ENCODE measurements at places on chromosomes 3 and 15. TPM values are rescaled to one million over a fixed set of nuclear protein-coding genes. Genes with fewer than 3 reads are reported as not detected.

GRCh38 chr3:9703240-9703639 is 393 bp upstream of the CPNE9 start:
- DNase-seq = no peak

GRCh38 chr3:14863333-14864100 is 44.8 kb downstream of the FGD5 start:
- no peak for DNase-seq

DNA sequence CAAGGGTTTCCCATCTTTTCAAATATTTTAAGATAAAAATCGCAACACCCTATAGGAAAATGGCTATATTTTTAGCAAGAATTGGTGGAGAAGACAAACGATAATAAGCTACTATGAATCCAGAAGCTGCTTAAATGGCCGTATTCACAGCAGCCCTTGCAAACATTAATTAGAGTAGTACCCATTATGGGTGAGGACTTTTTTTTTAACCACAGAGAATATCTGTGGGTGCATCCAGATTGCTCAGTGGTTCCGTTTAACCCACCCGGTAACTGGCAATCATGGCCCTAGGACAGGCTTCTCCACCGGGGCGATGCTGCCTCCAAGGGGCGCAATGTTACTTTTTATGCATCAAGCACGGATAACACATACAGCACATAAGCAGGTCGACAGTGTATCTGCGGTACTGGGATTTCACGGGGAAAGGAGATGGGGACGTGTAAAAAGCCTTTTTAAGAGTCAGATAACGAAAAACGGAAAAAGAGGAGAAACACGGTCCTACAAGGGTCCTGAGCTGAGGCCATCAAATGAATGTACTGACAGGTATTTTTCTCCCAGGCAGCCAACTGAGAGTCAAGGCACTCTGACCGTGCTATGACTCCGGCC is 968 bp upstream of the TMEM266 start:
- DNase-seq = no peak

GRCh38 chr3:47579875-47580274 is 1.2 kb upstream of the CSPG5 start:
- no peak for DNase-seq

Gene C3orf20
- 3.6 TPM for total RNA-seq

Gene ALS2CL
- total RNA-seq = not detected

- DNase-seq = no peak
Observed at GRCh38 chr15:67760901-67761300, 64.4 kb upstream of the SKOR1 start.

DNA sequence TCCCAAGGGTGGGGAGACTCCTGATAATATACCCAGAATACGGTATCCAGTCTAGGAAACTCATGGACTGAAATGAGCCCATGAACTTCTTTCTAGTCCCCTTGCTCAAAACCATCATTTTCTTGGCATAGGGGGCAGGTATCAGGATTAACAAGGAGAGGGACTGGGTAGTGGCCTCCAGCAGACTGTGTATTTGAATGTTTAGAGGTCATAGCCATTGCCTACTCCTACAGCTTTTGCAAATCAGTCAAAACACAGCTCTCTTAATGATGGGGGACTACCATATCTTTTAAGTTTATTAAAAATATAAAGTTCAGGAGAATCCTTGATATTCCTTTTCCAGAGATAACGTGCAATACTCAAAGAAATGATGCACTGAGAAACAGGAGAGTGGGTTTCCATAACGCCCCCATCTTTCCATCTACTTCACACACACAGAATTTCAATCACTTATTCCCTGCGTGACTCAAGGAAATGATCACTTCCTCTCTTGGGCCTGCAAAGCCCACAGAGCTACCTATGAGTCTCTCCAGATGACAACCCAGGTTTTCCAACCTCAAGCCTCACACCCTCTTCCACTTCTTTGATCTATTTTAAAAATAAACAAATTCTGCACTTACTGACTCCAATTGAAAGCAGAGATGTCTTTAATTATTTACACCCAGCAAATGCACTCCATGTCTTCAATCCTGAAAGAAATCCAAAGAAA is 584.0 kb upstream of the LMCD1 start:
- no peak for DNase-seq

- no peak for DNase-seq
Observed at GRCh38 chr3:52801839-52802238, 7.2 kb downstream of the ITIH3 start.

GRCh38 chr3:70149714-70150400 is 150.3 kb downstream of the SAMMSON start:
- DNase-seq = no peak

DNA sequence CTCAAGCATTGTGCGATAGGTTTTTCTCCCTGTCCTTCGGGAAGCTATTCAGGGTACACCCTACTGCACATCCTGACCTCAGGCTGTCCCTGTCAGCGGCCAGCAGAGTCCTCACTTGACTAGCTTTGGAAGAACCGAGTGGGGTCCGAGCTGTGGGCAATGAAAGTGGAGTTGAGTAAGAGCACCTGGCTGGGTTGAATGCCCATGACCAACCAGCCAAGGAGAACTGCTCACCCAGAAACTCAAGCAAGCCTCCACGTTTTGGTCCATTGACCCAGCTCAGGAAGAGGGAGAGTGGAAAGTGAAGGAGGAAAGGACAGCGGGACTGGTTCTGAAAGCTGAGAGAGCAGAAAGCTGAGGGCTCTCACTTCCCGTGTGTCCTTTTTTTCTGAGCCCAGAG is 36.0 kb upstream of the HDGFL3 start:
- DNase-seq = no peak

GRCh38 chr3:71958533-71958932 is 173.6 kb upstream of the PROK2 start:
- DNase-seq = no peak

DNA sequence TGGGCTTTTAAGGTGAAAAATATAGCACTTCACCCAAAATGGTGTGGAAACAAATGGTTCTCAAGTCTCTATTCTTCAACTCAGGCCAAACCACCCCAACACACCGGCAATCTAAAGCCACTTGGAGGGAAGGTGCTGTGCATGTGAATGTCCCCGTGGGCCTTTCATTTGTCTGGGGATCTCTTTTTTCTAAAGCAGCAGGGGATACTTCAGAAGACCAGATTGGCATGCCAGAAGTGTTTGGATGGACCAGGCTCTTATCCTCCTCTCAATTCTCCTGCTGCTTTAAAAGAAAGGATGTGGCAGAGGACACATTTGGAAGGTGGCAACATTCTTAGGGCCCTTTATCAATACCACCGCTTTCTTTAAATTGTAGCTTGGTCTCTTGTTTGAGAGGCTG is 193.1 kb downstream of the MEIS2 start:
- DNase-seq = no peak

- no peak for DNase-seq
Observed at GRCh38 chr3:12155828-12156227, 2.9 kb downstream of the TIMP4 start.

Gene BNC1
- not detected for total RNA-seq

Gene SPINT1
- 2.0 TPM for total RNA-seq

Gene CRYGS
- total RNA-seq = 3.5 TPM

DNA sequence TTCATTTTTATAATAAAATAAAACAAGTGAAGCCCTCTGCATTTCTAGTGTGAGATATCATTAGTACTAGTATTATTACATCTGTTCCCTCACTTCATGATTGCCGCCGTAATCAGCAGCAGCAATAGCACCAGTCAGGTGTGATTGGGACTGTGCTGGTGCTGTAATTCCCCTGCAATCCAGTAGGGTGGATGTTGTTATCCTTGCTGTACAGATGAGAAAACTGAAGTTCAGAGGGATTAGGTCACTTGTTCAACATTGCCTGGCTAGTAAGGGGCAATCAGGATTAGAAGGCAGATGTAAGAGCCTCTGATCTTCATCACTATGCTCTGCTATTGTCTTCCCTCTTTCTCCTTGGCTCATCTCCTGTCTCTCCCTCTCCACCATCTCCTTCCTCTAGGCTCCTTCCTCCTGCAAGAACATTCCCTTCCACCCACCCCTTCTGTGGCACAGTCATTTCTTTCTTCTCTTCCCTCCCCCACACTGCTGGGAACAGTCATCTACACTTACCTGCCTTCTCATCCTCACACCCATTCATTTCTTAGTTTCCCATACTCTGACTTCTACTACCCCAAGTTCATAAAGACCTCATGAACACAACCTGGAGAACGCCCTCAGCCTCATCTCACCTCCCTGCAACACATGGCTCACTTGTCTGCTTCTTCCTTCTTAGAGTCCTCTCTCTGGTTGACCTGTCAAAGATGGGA is 29.7 kb downstream of the CRYGS start:
- DNase-seq = no peak

DNA sequence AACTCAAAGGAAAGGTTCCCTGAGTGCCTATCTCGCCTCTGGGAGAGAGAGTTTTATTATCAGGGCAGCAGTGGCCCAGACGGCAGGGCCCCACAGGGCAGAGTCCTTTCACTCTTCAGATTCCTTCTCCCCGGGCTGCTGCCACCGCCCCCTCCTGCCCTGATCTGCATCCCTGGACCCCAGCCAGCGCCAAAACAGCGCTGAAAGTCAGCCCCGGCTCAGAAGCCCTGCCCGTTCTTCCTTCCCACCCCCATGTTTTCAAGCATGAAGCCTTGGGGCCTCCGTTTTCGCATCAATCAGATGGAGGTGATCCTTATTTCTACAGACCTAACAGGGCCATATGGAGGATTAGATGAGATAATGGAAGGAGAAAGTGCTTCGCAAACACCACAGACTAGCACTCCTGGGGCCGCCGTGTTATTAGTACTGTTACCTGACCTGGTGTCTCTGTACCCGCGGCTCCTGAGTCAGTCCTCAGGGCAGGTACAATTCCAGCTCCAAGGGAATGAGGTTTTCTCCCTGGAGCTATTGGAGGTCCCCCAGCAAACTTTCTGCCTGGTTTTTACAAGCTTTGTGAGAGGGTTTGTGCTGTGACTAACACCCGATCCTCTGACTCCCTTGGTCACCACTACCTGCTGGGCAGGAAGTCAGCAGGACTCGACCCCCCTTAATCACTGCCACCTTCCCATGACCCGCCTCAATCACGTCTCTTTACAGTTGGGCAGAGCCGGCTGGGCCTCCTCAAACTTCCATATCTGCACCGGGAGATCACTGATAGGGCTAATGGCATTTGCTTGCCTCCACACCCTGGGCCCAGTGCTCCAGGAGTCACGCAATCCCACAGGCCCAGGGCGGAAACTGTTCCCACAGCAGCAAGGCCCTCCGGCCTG is 39.5 kb upstream of the TSEN2 start:
- no peak for DNase-seq

DNA sequence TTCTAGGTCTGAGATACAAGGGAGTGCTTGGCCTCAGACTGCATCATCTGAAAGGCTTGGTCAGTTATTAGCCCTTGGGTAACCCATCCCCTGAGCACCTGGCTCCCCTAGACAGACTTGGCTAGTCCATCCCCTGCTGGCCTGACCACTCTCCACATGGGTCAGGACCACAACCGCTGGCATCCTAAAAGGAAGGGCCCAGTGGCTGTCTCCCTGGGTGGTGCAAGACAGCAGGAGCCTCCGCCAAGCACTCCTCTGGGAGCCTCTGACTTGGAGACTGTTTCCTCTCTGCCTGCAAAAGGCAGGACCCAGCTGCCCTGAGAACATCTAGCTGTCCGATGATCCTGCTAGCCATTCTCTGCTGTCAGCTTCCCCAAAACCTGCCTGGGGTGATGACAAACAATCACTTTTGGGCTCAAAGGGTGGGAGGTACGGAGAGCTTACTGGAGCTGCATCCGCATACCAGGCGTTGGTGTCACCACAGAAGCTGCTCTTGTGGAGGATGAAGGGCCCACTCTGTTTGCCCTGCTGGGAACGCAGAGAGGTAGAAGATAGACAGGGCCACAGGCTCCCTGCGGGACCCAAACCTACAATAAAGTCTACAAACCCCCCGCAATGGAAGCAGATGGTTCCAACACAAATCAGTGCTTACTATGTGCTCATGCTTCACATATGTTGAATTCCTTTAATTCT is 108.0 kb upstream of the PRR20G start:
- DNase-seq = no peak

DNA sequence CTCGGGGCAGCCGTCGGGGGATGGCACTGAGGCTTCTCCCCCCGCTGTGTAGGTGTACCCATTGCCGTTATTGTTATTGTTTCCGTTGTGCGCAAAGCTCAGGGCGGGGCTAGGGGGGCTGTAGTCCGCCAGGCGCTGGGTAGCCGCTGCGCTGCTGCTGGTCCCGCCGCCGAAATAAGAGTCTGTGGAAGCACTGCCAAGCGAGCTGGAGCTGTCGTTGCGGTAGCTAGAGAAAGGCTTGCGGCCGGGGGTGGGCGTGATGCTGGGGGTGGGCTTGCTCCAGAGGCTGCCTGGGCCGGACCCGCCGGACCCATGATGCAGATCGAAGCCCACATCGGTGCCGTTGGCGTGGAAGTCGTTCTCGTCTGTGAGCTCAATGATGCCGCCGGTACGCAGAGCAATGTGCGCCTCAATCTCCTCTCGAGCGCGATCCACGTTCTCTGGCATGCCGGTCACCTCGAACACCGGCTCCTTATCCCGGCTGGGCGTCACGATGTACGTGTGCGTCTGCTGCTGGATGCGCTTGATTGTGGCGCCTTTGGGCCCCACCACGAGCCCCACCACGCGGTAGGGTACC is 1.9 kb downstream of the MEX3B start:
- no peak for DNase-seq

- no peak for DNase-seq
Observed at GRCh38 chr3:193837347-193837827, 244.4 kb downstream of the OPA1 start.

GRCh38 chr3:172546628-172547214 is 23.5 kb upstream of the TNFSF10 start:
- no peak for DNase-seq

- DNase-seq = no peak
Observed at GRCh38 chr3:31103623-31104180, 209.2 kb upstream of the GADL1 start.

DNA sequence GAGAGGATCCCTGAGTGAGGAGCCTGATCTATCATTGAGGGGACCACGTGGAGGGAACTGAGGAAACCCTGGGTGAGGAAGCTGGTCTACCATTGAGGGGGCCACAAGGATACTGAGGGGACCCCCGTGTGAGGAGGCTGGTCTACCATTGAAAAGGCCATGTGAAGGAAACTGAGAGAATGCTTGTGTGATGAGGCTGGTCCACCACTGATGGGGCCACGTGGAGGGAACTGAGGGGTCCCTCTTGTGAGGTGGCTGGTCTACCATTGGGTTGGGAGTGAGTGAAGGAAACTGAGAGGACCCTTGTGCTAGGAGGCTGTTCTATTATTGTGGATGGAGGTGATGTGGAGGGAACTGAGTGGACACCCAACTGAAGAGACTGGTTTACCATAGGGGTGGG is 161.3 kb downstream of the FBLN2 start:
- no peak for DNase-seq

Gene MAP2K1
- total RNA-seq = 95.8 TPM

Gene SENP8
- 4.6 TPM for total RNA-seq

- no peak for DNase-seq
Observed at GRCh38 chr3:53754325-53754724, 91.9 kb downstream of the CHDH start.

Gene C3orf70
- not detected for total RNA-seq

GRCh38 chr3:127954640-127955039 is 39.6 kb downstream of the KBTBD12 start:
- no peak for DNase-seq

GRCh38 chr15:70093481-70094319 is 4.0 kb downstream of the TLE3 start:
- DNase-seq = no peak

GRCh38 chr3:196292286-196292923 is 4.9 kb upstream of the PCYT1A start:
- DNase-seq = peak; percentile 74

Gene ROBO2
- 4.8 TPM for total RNA-seq

Measured in OCI-LY7 (cell line).